ENCODE measurements at places on chromosomes 11 and 22.

DNA sequence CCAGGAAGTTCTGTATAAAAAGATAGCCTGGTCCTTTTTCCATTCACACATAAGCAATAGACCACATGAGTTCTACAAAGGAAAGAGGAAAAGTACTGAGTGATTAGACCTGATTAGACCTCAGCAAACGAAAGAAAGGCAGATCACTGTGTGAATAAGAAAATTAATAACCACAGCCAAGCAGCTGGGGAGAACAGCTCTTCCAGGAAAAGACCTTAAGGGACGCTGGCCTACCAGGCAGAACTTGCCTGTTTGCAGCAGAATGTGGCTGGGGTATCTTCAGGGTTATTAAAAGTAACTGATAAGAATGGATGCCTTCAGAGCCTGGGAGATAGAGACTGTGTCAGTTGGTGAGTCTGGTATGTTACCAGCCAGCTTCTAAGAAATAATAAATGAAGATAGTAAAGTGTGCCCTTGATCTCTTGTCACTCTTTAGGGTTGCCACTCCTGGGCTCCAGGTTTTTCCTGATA, 172.9 kb downstream of the DBX1 start:
- no peak for DNase-seq

DNA sequence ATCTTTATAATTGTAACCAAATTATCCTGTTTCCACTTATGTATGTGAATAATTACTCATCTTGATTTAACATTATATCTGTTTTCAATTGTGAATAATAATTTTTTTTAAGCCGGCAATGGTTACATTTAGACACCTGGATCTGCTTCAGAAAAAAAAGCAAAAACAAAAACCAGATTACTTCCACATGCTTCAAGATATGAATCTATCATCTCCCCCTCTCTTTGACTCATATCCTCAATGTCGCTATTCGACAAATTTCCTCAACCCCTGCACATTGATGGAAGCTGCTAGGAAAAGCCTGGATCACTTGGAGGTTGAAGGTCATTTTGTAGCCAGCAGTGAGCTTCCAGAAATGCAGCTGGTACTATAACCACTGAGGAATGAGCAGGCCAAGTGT, 42.7 kb downstream of the SLC1A2 start:
- peak; percentile 89 for DNase-seq

GRCh38 chr11:28107191-28107749, 686 bp downstream of the KIF18A start:
- DNase-seq: peak; percentile 31

DNA sequence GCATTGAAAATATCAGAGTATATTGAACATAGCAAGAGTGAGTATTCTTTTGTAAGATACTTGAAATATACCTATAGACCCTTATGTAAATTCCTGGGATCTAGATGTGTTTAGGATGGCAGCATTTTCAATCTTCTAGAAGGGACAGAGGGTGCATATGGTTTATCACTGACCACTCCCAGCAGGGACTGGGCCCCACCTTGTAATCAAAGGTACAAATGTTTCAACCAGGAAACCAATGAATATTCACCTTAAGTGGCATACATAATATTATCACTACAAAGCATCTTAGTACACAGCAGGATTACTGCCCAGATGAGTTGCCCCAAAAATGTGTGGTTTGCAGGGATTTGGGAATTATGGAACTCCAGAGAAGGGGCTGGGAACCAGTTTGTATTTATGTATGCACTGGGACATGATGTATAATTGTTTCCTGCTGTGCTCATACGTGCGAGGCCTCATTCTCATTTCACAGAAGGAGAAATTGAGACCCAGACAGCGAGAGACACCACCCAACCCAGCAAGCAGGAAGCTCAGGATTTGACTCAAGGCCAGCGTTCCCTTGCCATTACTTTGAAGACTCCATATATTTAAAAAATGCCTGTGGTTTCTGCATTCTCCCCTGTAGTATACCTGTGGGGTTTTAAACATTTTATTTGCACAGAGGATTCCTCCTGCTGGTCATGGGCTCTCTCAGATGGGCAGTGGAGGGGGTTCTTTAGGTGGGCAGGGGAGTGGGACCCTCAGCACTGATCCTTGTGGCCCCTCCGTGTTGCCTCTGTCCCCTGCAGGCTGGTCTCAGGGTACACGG, 5.2 kb downstream of the APOL4 start:
- no peak for DNase-seq

DNA sequence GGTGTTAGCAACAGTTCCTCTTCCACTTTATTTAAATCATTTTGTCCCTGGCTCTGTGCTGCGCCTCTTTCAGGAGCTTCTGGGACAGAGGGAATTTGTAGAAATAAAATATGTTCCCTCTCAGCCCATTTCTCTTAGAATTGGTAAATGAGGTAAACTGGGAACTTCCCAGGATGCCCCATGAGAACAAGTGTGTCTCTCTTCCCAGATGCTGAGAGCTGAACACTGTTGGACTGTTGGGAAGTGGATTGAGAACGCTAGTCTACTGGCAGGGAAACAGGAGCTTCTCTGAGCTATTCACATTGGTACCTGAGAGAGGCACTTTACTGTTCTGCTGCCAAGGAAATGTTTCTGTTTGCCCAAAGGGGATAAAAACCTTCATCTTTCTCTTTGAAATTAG, 4.0 kb downstream of the CRY2 start:
- DNase-seq: no peak

DNA sequence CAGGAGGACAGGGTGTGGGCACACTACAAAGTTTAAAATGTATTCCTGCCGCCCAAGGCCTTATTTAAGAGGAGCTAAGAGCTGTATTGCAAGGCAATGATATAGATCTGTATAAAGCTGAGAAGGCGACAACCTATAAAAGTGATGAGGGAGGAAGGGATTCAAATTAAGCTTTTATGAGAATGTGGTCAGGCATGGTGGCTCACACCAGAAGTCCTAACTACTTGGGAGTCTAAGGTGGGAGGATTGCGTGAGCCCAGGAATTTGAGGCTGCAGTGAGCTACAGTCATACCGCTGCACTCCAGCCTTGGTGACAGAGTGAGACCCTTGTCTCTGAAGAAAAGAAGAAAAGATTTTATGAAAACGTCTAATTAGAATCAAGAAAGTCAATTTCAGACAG, 9.7 kb upstream of the GLB1L3 start:
- no peak for DNase-seq

- no peak for DNase-seq
Measured at GRCh38 chr22:50057278-50058060, 629 bp downstream of the TTLL8 start.

DNA sequence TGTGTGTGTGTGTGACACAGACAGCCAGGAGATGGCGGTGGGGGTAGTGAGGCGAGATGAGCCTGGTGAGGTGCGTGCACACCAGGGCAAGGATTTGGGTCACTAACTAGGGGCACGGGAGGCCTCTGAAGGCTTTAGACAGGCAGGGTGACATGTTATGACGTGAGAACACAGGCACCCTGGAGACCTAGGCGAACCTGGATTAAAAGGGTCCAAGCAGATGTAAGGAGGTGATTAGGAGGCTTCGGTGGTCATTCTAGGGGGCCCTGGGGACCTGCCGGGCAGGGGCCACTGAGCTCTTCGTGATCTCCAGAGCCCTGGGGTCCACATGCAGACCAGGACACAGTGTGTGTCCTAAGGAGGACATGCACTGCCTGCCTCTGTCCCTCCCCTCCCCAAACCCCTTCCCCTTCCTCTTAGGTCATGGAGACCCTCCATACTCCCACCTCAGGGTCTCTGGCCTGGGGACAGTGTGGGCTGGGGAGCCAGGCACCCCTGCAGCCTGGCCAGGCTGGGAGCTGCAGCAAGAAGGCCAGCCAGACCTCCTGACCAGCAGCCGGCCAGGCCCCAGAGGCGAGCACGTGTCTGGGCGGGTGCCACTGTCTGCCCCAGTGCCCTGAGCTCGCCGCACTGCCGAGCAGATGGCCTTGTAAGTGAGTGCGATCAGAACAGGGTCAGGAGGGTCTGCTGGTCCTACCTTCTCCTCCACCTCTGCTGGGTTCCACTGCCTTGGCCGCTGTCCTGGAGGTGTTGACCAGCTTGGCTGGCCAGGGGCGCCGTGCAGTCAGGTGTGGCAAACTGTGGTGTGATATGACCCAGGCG, 32.1 kb downstream of the IFT27 start:
- no peak for DNase-seq

DNA sequence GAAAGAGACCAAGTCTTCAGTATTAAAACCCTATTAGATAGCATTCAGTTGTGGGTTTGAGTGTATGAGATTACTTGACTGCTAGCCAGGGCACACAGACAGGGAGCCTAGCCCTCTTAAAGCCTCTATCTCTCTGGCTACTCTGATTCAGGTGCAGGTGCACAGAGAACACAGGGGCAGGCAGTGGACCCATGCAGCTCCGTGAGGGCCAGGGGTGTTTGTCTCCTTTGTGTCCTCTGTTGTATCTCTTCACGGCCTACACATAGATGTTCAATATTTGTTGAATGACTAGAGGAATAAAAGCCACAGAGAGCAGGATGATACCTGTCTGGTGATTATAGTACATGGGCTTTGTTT, 21.5 kb upstream of the AIFM3 start:
- DNase-seq: no peak

GRCh38 chr22:28239941-28240340, 320.9 kb upstream of the PITPNB start:
- no peak for DNase-seq

- DNase-seq: peak; percentile 50
Measured at GRCh38 chr11:46560300-46560991, 33.4 kb downstream of the AMBRA1 start.

DNA sequence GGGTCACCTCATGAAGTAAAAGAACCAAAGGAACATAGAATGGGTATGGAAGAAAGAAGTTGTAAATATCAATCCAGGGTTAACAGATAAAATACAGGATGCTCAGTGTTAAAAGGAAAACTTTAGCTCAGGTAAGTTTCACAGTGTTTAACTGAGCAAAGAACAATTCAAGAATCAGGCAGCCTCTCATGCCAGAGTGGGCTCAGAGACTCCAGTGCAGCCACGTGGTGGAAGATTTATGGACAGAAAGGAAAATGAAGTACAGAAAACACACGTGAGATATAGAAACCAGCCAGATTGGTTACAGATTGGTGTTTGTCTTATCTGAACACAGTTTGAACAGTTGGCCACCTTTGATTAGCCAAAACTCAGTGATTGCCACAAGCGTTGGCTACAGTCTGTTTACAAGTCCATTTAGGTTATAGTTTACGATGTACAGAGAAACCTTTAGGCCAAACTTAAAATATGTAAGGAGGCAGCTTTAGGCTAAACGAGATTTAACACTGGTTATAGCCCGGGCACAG, 9.1 kb downstream of the AP5B1 start:
- DNase-seq: no peak

- DNase-seq: peak; percentile 19
Measured at GRCh38 chr22:46484861-46485595, 52.4 kb downstream of the CELSR1 start.
